ENCODE measurements at places on chromosomes 2 and 18. TPM values are rescaled to one million over a fixed set of nuclear protein-coding genes. Genes with fewer than 3 reads are reported as not detected.

FBXO41 gene
- 0.51 TPM for total RNA-seq

NCKAP5 gene
- 2.8 TPM for total RNA-seq

REG3G gene
- not detected for total RNA-seq

VWA3B gene
- not detected for total RNA-seq

IL36G gene
- total RNA-seq: not detected
